ENCODE measurements at places on chromosomes 11 and 22.

- no peak for DNase-seq
These were observed 583.3 kb upstream of the TENM4 start for GRCh38 chr11:80024119-80024518.

DNA sequence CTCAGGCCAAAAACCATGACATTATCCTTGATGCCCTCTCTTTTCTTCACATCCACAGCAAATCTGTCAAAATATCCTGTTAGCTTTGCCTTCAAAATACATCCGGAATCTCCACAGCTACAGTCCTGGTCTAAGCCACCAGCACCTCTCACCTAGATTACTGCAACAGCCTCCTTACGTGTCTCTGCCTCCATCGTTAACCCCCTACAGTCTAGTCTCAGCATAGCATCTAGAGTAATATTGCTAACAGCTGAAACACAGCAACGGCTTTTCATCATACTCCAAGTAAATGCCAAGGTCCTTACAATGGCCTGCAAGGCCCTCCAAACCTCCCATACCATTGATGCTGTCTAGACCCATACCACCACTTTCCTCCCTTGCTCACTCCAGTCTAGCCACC is 4.4 kb downstream of the TSG101 start:
- DNase-seq: no peak

DNA sequence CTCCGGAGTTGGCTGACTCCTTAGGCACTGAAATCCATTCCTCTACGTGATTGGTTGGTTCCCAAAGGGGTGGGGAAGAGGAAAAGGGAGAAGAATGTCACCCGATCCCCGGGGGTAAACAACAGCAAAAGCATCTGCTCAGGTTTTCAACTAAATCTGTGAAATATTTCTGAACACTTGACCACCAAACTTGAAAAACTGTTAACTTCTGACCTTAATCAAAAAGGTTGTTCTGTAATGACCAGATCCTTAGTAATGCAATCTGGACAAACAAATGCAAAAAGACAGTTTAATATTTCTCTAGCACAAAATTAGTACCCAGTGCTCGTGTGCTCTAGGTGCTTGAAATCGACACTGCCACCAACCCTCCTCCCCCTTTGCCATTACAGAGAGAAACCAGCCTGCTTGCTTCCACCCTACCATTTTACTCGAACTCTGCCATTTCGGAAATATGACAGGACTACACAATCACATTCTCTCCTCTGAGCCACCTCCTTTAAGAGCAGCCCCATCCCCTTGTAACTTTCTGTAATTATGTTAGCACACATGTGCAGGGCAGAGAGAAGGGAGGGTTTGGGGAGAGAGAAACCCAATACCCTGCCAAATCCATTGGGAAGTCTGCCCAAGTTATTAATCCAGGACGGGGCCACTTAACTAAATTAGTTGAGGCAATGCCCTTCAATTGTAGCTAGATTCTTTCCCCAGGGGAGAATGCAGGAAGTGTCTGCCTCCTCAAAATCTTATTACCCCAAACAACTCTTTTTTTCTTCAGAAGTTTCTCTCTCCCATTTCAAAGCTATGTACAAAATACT is 113.8 kb downstream of the RBFOX2 start:
- peak; percentile 75 for DNase-seq

DNA sequence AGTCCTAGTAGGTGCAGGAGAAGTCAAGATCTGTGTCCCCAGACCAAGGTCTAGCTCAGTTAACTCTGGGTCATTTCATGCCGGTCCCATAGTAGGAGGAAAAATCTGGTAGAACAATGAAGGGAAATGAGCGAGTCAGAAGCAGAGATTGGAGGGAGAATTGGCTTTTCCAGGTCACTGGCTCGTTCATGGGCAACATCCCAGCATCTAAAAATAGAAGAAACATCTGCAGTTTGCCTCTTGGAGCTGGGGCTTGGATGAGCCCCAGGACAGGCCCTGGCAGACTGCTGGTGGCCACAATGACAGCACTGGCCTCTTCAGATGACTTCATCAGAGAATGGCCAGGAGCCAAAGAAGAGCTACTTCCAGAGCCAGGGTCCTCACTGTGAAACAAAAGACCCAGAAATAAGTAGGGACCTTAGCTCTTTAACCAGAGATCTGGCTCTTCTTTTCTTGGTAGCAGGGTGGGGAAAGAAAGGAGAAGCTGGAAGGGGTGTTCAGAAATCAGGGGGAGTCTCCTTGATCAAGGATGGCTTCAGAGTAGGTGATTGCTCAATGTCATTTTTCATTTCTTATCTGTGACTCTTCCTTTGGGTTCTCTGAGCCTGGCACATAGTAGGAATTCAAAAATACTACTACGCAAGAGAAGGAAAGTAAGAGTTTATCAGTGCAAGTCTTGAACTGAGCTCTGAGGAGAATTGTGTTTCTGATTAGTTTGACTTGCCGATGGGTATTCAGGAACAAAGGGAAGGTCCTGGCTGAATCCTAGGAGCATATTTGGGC is 102.6 kb downstream of the TMPRSS5 start:
- DNase-seq: no peak

DNA sequence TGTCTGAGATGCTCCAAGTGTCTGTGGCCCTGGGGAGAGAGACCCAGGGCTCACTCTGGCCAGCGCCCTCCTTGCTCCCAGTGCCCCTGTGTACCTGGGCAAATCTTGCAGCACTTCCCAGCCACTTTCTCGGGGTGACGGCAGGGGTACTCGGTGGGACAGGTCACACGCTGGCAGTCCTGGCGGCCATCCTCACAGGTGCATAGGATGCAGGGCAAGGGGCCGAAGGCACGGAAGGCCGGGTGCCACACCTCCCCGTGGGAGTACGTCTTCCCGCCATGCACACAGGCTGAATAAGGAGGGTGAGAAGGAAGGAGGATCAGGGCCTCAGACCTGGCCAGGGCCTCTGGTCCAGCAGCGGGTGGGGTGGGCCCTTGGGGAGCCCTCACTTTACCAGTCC is 28.0 kb downstream of the CHRDL2 start:
- no peak for DNase-seq

DNA sequence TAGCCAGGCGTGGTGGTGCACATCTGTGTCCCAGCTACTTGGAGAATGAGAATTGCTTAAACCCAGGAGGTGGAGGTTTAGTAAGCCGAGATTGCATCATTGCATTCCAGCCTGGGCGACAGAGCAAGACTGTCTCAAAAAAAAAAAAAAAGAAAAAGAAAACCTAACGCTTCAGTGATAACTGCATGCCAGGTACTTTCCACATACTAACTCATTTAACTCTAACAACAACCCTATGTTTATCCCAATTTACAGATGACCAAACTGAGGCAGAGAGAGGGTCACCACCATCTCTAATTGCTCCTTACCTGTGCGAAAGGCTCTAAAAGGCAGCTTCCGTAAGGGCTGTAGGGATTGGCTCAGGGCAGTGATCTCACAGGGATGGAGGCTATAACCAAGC is 11.6 kb downstream of the PISD start:
- no peak for DNase-seq

- no peak for DNase-seq
These were observed 3.7 kb downstream of the PPM1F start for GRCh38 chr22:21948824-21949568.

- DNase-seq: no peak
These were observed 4.3 kb upstream of the PNPLA5 start for GRCh38 chr22:43895986-43896645.

GRCh38 chr22:24101966-24102365 is 79.3 kb upstream of the SUSD2 start:
- no peak for DNase-seq

- no peak for DNase-seq
These were observed 334.0 kb upstream of the ARHGAP42 start for GRCh38 chr11:100353083-100353482.

- no peak for DNase-seq
These were observed 20.2 kb upstream of the KCNJ11 start for GRCh38 chr11:17408641-17409040.

DNA sequence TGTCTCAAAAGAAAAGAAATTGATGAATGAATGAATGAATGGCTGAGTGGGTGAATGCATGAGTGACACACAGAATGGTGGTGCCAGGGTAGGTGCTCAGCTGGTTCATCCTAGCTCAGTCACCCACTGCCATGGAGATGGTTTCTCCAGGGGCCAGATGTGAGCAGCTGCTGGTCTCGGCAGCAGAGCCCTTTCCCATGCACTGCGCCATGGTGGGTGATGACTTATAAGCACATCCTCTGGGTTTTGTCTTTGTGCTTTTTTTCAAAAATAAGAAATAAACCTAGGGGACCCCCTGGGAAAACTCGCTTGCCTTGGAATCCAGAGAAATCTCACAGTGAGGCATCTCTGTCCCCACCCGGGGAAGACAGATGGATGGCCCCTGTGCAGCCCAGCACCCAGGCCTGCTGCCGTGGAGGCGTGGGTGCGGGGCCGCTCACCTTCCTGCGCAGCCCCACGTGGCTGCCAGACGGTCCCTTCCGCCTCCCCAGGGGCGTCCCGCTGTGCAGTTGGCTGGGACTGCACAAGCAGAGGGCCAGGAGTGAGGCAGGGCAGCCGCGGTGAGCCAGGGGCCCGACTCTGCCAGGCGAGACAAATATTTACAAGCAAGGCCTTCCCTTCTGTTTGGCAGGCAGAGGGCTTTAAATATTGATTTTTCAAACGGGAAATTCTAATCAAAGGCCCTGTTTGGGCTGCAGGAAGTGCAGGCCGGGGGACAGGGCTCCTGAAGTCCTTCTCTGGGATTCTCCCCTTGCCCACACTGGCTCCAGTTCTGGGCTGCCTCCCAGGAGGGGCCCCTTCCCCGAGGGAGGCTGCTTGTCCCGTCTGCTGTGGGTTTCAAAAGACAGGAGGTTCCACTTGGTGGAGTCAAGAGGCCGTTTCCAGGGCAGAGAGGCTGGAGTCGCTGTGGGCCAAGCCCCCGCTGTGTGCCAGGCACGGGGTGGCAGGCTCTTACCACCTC is 24.3 kb downstream of the MPPED1 start:
- DNase-seq: peak; percentile 79

DNA sequence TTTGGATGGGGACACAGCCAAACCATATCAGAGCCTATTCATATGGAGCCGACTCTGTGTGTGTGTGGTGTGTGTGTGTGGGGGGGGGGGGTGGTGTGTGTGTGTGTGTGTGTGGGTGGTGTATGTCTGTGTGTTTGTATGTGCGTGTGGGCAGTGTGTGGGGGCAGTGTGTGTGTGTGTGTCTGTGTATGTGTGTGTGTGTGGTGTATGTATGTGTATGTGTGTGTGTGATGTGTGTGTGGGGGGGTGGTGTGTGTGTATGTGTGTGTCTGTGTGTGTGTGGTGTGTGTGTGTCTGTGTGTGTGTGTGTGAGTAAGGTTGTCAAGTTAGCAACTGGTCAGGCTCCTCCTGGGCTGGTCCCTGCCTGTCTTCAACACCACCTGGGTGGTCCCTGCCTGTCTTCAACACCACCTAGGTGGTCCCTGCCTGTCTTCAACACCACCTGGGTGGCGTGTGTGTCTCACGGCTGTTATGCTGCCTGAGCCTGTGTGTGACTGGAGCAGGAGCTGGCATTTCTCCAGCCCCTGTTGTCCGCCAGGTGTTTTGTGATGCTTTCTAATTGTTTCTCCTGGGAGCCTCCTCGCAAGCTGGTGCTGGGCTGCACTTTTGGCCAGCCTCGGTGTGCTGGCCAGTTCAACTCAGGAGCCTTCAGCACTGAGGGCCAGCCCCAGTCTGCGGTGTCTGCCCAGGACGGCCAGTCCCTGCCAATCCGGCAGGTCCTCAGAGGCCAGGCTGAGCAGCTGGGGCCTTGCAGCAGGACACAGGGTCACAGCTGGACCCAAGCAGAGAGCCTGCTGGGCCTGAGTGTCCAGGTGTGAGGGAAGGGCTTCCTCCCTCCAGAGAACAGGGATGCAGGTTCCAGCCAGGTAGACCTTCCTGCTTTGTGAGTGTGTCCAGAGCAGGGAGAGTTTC is 21.5 kb upstream of the PVALB start:
- DNase-seq: no peak

DNA sequence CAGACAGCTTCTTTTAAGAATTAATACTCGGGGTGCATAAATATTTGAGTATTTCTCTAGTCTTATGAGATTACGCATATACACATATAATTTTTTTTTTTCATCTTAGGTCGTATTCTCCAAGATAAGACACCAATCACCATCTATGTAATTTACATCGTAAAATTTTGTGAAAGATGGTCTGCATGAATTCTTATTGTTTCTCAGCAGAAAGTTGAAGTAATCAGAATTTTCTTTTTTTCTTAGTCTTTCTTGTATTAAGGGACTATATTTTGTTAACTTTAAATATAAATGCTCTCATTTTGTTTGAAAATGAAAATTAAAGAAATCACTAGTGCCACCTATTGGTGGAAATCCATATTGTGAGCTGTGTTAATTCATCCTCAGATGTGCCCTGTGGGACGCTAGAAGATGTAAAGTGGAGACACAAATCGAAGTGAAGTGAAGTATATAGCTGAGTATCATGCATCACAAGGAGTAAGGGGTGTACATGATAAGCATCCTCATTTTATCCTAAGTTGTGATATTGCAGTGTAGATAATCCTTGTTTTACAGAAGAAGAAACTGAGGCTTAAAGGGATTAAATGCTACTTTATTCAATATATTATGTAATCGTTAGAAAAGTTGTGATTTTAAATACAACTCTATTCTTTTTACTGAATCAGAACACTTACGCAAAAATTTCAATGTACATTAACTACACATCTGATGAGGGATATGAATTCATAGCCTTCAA is 2084.3 kb downstream of the LRRC4C start:
- DNase-seq: no peak

DNA sequence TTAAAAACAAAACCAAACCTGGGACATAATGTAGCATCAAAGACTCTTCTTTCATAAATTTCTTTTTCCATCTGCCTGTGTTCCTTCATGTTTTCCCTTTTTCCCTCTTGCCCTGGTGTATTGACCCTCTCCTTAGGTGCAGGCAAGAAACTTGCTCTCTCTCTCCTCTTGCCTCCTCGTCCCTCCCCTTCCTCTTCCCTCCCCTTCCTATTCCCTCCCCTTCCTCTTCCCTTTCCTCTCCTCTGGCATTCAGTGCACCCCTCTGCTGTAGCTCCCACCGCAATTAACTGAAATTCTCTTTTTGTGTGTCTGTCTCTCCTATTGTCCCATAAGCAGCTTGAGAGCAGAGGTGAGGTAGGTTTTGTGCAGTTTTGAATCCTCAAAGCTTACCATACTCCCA is 49.9 kb downstream of the CSF2RB start:
- DNase-seq: no peak

GRCh38 chr11:64455456-64456261 is 96.7 kb downstream of the RPS6KA4 start:
- DNase-seq: no peak

GRCh38 chr11:124712392-124712791 is 27.4 kb upstream of the NRGN start:
- no peak for DNase-seq

GRCh38 chr11:75950141-75950540 is 135.1 kb downstream of the UVRAG start:
- DNase-seq: no peak
